ENCODE measurements at places on chromosomes 3 and 15.
A peak's percentile ranks its signal among the peaks of the same experiment; 100 is the strongest.

GRCh38 chr3:112653209-112653871, 12.4 kb upstream of the CCDC80 start:
- DNase-seq = no peak

GRCh38 chr15:90142216-90143165, 40.2 kb upstream of the IDH2 start:
- DNase-seq = peak; percentile 37

DNA sequence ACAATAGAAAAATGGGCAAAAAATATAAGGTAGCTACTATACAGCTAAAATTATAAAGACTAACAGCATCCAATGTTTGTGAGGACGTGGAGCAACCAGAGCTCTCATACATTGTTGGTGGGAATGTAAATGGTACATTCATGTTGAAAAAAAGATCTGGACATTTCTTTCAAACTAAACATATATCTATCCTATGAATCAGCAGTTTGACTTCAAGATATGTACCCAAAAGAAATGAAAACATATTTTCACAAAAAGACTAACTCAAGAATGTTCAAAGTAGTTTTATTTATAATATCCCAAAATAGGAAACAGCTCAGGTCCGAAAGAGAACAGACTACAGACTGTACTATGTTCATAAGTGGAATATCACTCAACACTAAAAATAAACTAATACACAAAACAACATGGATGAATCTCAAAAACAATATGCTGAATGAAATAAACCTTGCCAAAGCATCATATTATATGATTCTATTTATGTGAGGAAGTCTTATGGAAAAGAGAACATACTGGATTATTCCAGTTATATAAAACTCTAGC, 8.8 kb upstream of the TTBK2 start:
- no peak for DNase-seq

GRCh38 chr15:70463453-70463834, 299.9 kb downstream of the UACA start:
- no peak for DNase-seq

GRCh38 chr3:71466483-71466882, 117.0 kb downstream of the FOXP1 start:
- DNase-seq = no peak

DNA sequence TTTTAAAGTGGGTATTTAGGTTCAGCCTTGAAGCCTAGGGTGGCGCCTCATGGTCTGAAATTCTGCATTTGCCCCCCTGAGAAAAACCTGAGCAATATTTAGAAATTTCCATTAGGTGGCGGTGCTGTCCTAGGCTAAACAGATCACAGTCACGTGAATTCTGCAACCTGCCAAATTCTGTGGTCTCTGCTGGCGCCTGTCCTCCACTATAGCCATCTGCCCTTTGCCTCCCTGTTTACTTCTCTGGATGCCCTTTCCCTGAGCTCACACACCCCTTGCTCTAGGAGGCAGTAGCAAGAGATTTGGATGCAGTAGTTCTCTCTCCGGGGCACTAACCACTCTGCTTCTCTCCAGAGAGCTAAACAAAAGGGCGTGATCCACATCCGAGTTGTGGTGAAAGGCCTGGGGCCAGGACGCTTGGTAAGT, 9.1 kb downstream of the MRPS11 start:
- DNase-seq = no peak

DNA sequence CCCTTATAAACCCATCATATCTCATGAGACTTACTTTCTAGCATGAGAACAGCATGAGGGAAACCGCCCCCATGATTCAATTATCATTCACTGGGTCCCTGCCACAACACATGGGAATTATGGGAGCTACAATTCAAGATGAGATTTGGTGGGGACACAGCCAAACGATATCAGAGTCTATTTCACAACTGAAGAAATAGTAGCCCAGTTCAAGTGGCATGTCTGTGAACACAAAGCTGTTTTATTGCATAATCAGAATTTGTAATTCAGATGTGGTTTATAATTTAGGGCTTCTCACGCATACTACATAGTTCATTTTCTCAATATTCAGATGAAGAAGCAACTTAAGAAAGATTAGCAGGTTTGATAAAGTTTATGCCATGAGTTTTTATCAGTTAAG, 1188.0 kb upstream of the ALCAM start:
- no peak for DNase-seq

DNA sequence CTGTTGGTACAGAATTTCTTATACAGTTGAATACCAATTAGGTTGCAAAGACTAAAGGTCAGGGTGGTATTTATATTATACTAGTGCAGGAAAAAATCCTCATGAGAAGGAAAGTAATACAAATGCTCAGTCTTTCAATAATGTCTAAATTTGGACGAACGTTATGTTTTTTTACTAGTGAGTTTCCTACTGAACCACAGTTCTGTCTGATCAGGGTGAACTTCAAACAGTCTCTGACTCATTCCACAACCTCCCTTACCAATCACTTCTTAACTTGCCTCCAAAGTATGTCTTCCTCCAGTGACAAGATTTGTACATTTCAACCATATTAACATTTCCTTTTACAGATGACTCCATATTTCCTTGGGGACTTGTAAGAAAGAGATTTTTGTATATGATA, 3.4 kb downstream of the TMEM212 start:
- DNase-seq = no peak

DNA sequence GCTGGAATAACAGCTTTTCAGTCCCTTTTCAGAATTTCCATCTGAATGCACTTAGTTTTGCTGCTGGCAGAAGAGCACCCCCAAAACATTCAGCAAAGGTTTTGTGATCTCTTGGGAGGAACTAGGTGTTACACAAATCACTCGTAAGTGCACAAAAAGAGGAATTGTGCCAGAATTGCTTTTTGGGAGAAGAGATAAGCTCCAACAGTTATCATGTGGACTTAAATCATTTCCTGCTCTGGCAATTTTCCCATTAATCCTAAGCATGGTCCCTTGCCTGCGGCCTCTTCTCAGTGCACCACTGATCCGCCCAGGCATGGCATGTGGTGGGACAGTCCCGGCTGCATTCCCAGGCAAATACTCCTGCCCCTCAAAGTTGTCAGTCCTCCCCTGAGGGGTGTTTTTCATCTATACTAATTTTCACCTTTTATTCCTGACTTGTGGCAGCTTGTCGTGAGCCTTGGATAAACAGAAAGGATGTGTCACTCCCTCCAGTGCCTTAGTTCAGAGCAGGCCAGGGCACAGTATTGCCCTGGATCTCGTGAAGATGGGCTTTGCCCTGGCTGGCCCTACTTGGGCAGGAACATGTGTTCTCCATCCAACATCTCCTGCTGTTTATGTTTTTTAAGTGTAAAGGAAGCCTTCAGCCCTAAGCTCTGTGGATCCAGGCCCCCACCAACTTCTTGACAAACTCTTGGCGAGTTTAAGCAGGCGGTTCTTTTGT, 44.6 kb upstream of the VILL start:
- DNase-seq = no peak

GRCh38 chr15:42182961-42183360, 25.1 kb downstream of the VPS39 start:
- no peak for DNase-seq

DNA sequence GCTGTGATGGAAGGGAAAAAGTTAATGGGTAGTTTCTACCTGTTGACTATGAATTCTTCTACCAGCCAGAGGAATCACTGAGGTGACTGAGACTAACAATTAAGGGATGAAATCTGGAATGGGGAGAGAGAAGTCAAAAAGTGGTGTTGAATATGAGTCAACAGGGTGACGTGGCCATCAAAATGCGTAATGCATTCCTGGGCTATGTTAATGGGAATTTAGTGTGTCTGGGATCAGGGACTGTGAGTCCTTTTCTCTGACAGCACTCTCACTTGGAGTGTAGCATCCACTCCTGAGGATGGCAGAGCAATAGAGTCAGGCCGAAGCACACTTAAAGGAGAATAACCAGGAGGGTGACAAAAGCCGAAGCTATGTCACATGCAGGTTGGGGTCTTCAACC, 60.4 kb downstream of the MESD start:
- no peak for DNase-seq

DNA sequence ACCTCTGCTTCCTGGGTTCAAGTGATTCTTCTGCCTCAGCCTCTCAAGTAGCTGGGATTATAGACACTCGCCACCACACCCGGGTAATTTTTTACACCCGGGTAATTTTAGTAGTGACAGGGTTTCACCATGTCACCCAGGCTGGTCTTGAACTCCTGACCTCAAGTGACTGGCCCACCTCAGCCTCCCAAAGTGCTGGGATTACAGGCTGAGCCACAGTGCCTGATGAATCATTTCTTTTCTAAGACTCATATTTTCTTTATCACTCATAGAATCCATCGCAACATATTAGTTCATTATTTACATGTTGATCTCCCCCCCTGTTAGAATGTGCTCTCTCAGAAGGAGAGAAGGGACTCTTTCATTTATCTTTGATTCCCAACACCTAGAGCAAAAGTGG, 109.5 kb upstream of the PTPRG start:
- no peak for DNase-seq

DNA sequence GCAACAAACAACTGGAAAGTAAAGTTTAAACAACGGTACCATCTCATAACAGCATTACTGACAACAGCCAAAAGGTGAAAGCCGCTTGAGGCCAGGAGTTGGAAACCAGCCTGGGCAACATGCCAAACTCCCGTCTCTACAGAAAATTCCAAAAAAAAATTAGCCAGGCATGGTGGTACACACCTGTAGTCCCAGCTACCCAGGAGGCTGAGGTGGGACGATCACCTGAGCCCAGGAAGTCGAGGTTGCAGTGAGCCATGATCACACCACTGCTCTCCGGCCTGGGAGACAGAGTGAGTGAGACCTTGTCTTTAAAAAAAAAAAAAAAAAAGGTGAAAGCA, 4.4 kb downstream of the TNK2 start:
- no peak for DNase-seq

- no peak for DNase-seq
These were observed 185.2 kb downstream of the FOXP1 start for GRCh38 chr3:71398157-71398836.

- DNase-seq = no peak
These were observed 147.6 kb downstream of the KLF13 start for GRCh38 chr15:31474059-31474868.

GRCh38 chr3:138125548-138126221, 6.5 kb downstream of the A4GNT start:
- no peak for DNase-seq

- no peak for DNase-seq
These were observed 1087.1 kb upstream of the ALCAM start for GRCh38 chr3:104279617-104280016.

- DNase-seq = no peak
These were observed 61.6 kb downstream of the RGMA start for GRCh38 chr15:93027413-93027812.

DNA sequence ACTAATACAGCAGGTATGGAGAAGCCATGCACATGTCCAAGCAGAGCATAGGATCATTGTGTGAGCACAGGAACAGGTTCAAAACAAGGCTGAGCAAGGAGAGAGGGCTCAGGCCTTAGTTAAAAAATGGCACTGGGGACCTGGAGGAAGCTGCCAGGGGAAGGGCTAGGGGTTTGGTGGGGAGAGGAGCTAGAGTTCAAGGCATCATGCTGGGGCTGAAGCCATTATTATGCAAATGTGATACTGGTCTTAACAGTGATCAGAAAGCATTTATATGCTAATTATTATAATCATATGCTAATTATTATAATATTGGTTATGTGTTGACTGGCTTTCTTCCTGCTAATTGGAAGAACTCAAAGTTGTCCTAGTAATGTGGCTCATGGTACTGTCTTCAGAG, 546.0 kb upstream of the CFAP20DC start:
- DNase-seq = no peak

DNA sequence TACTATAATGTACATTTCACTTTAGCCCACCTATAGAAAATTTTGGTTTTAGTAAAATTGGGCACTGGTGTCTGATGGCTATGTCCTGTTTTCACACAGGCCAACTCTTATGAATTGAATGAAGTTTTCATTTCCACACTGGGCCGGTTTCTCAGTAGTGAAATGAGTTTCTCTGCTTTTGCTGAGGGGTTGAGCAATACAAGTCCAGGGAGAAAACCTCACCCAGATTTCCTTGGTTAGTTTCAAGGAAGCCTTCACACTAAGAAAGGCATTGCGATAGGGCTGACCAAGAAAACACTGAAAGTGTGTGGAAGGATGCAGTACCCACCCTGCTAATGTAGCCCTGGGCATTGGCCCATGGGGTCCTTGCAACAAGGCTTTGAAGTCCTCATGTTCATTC, 331.5 kb upstream of the CFAP20DC start:
- DNase-seq = no peak

DNA sequence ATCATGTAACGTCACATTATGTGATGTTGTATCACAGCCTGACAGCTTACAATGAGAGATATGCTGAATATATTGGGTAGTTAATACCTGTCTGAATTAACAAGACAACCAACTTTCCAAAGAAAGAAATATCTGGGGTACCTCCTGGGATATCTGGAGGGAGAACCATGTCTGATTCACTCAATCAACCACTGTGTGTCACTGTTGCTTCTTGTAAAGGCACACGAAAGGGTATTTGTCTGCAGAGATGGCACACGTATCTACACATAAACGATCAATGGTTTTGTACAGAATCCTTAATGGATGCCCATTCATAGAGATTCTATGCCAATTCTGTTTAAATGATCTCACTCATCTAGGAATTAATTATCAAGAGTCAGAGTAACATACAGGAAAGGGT, 252.1 kb upstream of the TMCO5A start:
- DNase-seq = no peak

- DNase-seq = no peak
These were observed 32.7 kb downstream of the TOP2B start for GRCh38 chr3:25631989-25632388.

DNA sequence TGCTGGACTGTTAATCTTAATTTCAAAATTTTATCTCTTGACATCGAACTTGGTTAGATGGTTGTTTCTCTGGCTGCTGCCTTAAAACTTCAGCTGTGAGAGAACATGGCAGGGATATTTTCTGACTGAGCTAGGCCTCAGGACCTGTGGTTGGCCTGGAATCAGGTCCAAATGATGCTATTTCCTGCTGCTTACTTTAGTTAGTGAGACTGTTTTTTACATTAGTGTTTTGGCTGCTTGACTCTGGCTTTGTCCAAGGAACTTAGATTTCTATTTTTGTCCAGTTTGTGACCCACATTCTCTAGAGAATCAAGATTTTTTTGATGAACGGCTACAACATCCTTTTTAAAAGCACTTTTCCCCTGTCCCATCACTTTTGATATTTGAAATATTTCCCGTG, 497.9 kb upstream of the SGO1 start:
- no peak for DNase-seq

- no peak for DNase-seq
These were observed 954 bp downstream of the SV2B start for GRCh38 chr15:91100814-91101607.

DNA sequence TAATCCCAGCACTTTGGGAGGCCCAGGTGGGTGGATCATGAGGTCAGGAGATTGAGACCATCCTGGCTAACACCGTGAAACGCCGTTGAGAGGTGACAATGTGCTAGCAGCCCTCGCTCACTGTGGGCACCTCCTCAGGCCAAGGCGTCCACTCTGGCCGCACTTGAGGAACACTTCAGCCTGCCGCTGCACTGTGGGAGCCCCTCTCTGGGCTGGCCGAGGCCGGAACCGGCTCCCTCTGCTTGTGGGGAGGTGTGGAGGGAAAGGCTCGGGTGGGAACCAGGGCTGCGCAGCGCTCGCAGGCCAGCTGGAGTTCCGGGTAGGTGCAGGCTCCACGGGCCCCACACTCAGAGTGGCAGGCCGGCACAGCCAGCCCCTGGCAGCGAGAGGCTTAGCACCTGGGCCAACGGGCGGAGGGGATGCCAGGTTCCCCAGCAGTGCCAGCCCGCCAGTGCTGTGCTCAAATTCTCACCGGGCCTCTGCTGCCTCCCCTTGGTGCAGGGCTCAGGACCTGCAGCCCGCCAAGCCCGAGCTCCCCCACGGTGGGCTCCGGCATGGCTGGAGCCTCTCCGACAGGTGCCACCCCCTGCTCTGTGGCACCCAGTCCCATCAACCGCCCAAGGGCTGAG, 253.6 kb downstream of the CNTN4 start:
- no peak for DNase-seq

All from T-helper 22 cell (primary cell).